T-cell (primary cell): ENCODE measurements at places on chromosomes 16 and 17. TPM values are rescaled to one million over a fixed set of nuclear protein-coding genes. Genes with fewer than 3 reads are reported as not detected.

CES1 gene
- 0.83 TPM for total RNA-seq

KCTD13 gene
- total RNA-seq: 52.9 TPM

- DNase-seq: no peak
These were observed 16.7 kb downstream of the KRABD2 start for GRCh38 chr17:8359769-8360168.

DNA sequence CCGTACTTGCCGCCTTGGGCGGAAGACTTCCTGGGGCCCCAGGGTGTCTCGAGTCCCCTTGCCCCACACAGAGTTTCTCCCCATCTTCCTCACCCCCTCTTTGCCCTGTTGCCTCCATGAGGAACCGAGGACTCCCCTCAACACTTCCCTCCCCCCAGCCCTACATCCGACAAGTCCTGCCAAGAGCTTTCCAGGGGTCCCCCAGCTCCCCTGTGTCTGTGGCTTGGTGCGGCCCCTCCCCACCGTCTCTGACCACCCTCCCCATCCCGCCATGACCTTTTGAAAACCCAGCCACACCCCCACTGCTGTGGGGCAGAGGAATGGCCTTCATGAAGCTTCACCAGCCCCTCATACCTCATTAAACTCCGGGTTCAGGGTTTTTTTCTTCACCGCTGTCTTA is 11.4 kb downstream of the SCGB1C2 start:
- DNase-seq: no peak
